ENCODE measurements at places on chromosomes 6 and 20.

DNA sequence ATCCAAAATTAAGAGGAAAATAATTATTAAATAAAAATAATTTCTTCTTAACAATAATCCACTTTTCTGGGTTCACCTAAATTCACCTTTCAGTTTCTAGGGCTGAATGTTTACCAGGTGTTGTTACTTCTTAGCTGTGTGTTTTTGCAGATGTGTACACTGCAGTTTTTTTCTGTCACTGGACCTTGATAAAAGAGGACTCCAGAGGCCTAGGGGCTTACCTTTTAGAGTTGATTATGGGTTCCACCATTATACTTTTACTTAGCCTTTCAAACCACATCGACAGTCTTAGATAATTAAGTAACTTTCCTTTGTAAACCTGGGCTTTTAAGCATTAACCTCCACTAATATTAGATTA, 766.5 kb downstream of the BCKDHB start:
- DNase-seq: no peak

GRCh38 chr6:411402-412145, 20.0 kb downstream of the IRF4 start:
- DNase-seq: no peak

GRCh38 chr20:55597526-55597925, 407.8 kb downstream of the CBLN4 start:
- no peak for DNase-seq

DNA sequence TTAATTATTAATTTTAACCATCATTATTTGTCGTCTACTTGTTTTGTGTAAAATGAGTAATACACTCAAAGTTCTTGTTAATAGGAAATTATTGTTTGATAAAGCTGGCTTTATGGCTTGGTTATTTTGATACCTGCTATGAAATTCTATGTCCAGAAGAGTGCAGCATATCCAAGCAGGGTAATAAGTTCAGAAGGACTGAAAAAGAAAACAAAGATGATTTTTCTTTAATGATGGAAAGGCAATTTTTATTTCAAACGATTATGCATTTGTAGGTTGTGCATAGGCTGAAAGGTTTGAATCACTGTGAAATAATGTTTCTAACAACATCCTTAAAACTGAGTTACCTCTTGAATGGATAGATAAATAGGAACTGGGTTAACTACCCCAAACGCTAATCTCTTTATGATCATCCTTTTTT, 1.4 kb upstream of the MAN1A1 start:
- no peak for DNase-seq

- DNase-seq: no peak
Measured at GRCh38 chr6:88984606-88985005, 21.2 kb upstream of the RNGTT start.

- no peak for DNase-seq
Measured at GRCh38 chr6:139708337-139709199, 334.1 kb upstream of the CITED2 start.

DNA sequence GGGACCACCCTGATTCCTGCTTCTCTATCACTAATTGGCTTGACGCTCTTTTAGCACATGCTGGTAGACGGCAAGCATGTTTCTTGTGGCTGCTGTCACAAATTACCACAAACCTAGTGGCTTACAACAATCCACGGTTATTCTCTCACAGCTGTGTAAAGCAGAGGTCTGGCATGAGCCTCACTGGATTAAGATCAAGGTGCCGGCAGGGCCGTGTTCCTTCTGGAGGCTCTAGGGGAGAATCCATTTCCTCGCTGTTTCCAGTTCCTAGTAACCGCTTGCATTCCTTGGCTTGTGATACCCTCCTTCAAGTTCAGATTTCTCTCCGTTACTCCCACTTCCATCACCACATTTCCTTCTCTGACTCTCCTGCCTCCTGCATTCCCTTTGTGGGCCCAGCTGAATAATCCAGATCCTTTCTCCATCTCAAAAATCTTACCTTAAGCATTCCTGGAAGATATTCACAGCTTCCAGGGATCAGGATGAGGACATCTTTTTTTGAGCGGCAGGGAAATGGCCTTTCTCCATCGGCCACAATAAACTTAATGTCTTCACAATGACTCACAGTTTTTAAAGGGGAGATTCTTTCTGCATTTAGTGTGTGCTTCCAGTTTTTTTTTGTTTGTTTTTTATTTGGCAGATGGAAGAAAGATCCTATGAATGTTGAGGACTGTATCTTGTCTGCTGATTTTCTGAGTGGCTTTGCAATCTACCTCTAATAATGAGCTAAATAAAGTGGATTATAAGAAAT, 39.9 kb downstream of the BMP6 start:
- no peak for DNase-seq

- DNase-seq: no peak
Measured at GRCh38 chr20:51121272-51121671, 98.4 kb upstream of the KCNG1 start.

- no peak for DNase-seq
Measured at GRCh38 chr6:13813026-13813425, 1.3 kb downstream of the MCUR1 start.

DNA sequence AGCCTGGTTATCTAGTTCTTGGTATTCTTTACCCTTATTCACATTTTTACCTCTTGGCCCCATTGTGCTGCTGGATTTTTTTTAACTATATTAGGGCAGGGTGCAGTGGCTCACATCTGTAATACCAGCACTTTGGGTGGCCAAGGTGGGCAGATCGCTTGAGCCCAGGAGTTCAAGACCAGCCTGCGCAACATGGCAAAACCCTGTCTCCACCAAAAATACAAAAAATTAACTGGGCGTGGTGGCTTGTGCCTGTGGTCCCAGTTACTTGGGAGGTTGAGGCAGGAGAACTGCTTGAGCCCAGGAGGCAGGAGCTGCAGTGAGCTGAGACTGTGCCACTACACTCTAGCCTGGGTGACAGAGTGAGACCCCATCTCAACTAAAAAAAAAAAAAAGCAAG, 12.2 kb upstream of the TAF8 start:
- DNase-seq: no peak

All from hippocampal formation (tissue), 2 donors.